CD4-positive, alpha-beta T cell treated with Interferon alpha-2 for 1 hour (primary cell): ENCODE measurements at places on chromosomes 16 and 17.

DNA sequence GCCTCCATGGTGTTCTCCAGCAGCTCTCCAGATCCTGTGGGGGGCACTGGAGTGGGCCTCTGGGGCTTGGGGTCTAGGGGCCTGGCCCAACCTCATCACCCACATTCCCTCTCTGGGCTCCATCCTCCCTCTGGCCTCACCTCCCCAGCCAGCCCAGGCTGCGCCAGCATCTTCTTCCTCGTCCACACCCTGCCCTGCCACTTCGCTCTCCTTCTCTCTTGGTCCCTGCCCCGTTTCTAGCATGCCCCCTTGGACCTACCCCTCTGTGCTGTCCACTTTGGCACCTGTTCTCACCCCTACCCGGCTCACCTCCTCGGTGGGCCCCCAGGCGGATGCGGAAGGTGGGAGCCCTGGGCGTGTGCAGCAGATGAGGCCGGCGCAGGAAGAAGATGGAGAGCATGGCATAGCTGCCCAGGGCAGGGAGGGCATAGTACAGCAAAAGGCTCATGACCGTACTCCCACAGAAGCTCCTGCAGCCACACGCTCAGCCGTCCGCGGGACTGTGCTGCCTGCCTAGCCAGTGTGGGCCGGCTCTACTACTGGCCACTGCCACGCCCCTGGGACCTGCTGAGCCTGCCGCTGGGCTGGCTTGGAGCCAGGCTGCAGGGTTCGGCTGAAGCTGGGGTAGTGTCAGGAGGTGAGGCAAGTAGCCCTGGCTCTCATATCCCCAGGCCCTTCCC lies at the start of gene GDPD3:
TSS of gene GDPD3 (minus strand) at position 507 of the 680 bp plus-strand sequence. CDS start at position 448, 59 bp downstream.
- no peak for DNase-seq

DNA sequence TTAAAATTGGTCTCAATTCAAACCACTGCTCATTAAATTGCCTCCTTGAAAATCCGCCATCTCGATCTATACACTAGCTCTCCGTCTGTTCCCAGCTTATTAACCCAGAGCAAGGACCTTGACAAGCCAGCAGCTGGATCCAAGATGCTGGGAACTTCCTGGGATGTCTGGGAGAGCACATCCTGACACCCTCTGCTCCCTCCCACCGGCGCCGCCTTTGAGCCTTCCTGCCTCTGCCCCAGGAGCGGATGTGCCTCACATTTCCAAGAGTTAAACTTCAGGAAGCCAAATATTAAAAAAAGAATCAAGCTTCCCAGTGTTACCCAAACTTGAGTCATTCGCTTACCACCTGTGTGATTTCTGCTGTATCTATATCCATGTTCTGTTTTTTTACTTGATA lies 107.9 kb downstream of the HAPSTR1 start:
- no peak for DNase-seq

- peak; percentile 34 for DNase-seq
Measured at GRCh38 chr17:73956595-73957465, 246.6 kb upstream of the RPL38 start.

GRCh38 chr16:54694651-54695050 lies 236.0 kb upstream of the IRX5 start:
- DNase-seq, result no peak

DNA sequence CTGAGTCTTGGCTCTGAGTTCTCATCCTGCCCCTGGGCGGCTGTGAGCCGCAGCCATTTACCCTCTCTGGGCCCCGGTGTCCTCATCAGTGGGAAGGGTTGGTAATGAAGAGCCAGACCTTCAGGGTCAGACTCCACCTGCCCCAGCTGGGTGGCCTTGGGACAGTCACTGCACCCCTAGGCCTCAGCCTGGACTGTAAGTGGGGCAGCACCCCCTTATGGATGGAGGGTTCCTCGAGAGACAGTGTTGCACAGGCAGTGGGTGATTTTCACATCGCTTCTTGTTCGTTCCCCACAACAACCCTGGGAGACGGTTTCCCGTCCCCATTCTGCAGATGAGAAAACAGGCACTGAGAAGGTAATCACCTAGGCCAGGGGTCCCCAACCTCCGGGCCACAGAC lies 60.5 kb downstream of the B9D1 start:
- no peak for DNase-seq
